Stomach (tissue), 19 donors: ENCODE measurements at places on chromosomes 5 and 9.

GRCh38 chr5:96207420-96207819 is 225.6 kb downstream of the PCSK1 start:
- no peak for DNase-seq

DNA sequence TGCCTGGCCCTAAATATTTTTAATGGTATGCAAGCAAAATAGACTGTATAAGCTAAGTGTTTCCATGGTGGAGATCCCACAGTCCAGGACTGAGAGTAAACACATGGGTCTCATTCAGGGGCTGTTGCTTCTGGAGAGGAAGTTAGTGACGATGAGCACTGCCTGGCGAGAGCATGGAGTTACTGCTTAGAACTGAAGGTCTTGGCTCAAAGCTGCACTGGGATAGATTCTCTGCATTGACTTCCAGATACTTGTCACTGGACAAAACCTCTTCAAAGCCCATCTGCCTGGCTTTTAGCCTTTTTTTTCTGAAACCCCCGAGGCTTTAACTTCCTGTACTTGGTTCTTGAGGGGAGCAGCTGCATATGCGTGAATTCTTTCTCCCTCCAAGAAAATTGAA is 39.2 kb downstream of the GPR107 start:
- peak; percentile 52 for DNase-seq

GRCh38 chr9:114551750-114552685 is 35.6 kb upstream of the ATP6V1G1 start:
- no peak for DNase-seq

DNA sequence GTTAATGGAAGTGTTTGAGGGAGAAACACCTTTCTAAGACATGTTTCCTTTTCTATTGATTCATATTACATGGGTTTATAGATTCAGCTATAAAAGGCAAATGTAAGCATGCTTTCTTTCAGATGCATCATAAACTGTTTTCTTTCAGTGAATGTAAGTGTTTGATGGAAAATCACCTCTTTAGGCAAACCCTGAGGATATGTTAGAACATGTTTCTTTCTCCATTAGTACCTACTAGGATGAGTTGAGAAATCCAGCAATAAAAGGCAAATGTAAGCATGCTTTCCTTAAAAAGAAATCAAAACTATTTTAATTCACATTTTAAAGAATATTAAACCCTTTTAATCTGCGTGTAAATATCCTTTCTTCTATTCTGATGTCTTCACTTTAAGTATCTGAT is 31.6 kb downstream of the FNIP1 start:
- DNase-seq = no peak

- no peak for DNase-seq
Measured at GRCh38 chr9:135600296-135600817, 38.8 kb downstream of the PAEP start.

DNA sequence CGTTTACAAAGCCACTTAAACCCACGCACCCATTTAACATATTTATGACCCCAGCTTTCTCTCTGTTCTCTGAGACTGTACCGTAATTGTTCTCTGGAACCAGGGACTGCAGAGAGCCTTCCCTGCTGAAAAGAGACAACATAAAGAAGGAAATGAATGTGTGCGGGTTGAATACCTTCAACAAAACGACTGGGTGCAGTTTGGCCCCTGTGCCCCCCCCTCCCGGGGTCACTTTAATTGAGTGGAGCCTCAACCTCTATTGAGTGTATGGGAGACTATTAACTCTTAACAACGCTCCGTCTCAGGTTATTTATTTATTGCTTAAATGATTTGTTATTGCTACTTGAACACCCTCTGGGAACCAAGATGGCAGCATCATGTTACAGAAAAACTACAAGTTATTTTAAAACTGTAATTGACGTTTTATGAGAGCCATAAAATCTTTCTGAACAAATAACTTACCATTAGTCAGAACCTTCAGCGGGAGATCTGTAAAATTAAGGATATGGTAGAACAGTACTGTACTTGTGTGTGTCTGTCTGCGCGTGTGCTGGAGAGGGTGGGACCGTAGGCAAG is 70.6 kb downstream of the GAS1 start:
- DNase-seq = no peak

DNA sequence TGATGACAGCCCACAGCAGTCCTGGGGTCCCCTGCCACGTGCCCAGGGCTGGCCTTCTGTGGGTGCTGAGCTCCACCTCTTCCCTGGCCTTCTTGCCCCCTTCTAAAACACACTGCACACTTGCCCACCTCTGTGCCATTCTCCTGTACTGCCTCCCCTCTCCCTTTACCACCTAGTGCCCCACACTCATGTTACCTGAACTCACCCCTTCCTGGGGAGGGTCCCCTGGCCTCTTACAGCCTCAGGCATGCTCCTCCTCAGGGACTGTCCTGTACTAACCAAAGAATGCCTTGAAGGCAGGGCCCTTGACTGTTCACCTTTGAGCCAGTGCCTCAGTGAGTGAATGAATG is 60.3 kb downstream of the FGF18 start:
- no peak for DNase-seq
